Lung microvascular endothelial cell (primary cell): ENCODE measurements at places on chromosomes 5 and 9.
A peak's percentile ranks its signal among the peaks of the same experiment; 100 is the strongest.

GRCh38 chr9:98329281-98329680, 73.8 kb upstream of the TBC1D2 start:
- DNase-seq, result no peak

DNA sequence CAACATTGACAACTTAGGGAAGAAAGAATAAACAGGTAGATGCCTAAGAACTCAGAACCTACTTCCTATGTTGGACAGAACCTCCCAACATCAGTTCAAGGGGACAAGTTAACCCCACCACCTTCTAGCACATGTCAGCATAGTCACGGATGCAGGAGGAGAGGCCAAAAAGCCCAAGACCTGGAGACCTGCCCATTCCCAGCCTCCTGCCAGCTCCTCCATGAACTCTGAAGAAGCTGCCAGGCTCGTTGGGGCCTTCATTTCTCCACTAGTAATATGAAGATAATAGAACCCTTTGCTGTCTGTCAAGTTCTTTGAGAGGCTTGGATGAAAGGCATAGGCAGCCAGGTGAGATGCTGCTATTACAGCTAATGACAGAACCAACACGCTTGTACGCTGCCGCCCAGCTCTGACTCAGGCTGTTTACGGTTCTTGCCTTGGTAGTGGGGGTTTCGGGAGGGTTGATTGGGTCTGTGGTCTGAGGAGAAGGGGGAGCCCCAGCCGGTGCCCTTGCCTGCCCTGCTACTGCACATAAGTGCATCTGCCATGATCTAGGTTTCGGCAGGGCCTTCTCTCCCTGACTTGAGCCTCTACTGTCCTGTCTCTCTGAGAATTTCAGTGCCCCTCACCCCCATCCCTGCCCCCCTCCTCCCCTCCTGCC, 82.2 kb downstream of the NRG2 start:
- DNase-seq, result no peak

GRCh38 chr5:73328640-73329039, 119.9 kb downstream of the FOXD1 start:
- DNase-seq, result no peak

GRCh38 chr5:1134478-1134877, 22.6 kb upstream of the SLC12A7 start:
- DNase-seq, result peak; percentile 67

DNA sequence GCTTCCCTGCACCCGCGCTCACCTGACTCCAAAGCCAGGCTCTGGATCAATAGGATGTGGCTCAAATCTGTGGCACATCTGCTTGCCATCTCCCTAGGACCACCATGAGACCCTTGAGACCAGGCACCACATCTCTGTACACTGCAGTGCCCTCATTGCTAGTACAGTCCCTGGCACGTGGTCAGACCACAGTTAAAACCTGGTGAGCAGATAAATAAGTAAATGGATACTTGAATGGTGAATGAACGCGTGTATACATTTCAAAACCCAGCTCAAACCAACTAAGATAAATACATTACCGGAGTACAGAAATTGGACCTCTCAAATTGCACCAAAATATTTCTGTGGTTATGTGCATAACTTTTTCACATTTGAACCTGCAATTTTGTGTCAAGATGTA, 221.2 kb upstream of the IRX4 start:
- no peak for DNase-seq

DNA sequence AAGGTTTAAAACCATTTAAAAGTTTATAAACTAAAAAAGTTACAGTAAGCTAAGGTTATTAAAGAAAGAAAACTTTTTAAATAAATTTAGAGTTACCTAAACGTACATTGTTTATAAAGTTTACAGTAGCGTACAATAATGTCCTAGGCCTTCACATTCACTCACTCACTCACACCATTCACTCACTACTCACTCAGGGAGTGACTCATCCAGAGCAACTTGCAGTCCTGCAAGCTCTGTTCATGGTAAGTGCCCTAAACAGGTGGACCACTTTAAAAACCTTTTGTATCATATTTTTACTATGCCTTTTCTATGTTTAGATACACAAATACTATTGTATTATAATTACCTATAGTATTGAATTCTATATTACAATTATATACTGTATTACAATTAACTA, 190.8 kb upstream of the RASA1 start:
- DNase-seq, result no peak

DNA sequence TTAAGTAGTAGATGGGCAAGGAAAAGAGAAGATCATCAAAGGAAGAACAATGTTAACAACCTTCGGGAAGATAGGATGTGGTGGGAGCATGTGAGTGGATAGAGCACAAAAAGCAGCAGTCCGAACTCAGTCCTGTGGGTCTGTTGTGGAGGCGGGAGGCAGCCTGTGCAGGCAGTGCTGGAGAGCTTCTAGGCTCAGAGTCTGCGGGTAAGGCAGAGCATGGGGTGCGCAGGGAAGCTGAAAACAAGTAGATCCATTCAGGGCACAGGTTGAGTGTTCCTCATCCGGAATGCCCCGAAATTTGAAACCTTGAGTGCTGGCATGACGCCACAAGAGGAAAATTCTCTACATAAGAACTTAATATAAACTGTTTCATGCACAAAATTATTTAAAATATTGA, 84.9 kb downstream of the PPIC start:
- DNase-seq, result no peak

DNA sequence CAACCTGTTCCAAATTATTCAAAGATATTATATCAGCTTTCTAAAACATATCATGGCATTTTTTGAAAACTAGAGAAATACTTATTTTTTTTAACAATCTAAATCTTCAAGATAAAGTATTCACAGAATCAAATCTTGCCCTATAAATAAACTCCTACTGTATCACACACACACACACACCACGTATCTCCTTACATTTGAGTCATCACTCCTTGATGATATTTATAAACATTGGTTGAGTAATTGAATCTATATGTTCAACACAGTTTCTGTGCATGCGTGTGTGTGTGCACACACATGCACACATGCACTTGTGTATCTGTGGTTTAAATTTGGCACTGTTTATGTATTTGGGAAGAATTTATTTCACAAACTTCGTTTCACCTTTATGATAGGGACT, 1716.4 kb downstream of the EFNA5 start:
- no peak for DNase-seq

- DNase-seq, result no peak
Observed at GRCh38 chr9:30722065-30722464, 1662.4 kb upstream of the ACO1 start.

DNA sequence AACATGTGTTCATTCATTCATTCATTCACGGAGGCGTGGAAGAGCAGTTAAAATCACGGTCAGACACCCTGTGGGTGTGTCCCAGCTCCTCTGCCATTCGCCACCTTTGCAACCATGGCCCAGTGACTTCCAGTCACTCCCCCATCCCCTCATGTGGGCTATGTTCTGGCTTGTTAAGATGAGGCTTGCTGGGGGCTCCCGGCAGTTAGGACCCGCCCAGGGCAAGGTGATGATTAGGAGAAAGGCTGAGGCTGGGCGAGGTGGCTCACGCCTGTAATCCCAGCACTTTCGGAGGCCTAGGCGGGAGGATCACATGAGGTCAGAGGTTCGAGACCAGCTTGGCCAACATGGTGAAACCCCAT, 24.9 kb upstream of the PTGES start:
- DNase-seq, result no peak

- DNase-seq, result no peak
Observed at GRCh38 chr5:150131978-150132694, 23.5 kb downstream of the PDGFRB start.

DNA sequence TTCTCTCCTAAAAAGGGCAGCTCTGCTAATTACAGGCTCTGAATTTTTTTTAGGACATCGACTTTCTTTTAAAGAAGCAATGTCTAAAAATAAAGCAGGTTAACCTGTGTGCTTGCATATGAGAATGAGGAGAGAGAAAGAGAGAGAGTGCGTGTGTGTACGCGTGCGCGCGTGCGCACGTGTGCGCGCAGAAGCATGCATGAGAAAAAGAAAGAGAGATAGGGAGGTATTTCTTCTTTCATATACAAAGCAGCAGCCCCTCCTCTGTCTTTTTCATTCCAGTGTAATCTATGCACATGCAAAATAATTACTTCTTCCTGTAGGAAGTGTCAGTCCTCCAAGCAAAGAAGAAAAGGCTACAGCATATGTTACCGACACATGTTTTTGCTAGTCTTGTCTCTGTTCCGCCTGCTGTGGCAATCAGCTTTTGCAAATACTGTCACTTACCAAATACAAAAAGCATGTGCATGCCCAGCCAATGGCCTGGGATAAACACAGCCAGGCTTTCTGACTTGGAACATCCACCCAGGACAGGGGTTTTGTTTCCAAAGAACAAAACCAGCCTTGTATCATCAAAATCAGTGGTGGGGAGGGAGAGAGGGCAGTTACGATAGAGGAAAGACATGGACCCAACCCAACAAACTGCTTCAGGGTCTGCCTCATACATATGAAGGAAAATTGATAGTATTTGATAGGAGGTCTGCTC, 252.3 kb upstream of the SLC24A2 start:
- DNase-seq, result no peak

DNA sequence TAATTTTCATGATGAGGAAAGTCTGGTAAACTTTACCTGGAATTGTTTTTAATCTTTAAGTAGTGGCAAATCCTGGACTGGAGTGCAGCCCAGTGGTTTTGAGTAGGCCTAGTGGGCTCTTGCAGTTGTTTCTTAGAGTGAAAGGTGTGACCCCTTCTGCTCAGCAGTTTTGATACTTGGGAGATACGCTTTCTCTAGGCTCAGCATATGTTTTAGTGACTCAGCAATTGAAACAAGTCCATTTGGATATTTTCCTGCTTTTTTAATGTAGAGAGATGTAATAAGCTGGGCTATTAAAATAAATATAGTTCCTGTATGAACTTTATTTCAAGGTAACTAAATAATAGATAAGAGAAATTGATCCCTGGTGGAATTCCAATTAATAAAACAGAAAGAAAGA, 6.0 kb downstream of the POLR3G start:
- DNase-seq, result no peak
